ENCODE measurements at places on chromosomes 12 and 14. TPM values are rescaled to one million over a fixed set of nuclear protein-coding genes. Genes with fewer than 3 reads are reported as not detected.

AICDA gene
- not detected for total RNA-seq

PPP1R36 gene
- total RNA-seq, result 0.14 TPM

KCNJ8 gene
- total RNA-seq, result 0.14 TPM

KITLG gene
- 11.8 TPM for total RNA-seq

All from airway epithelial cell (primary cell).